ENCODE measurements at places on chromosomes 12 and 14.

DNA sequence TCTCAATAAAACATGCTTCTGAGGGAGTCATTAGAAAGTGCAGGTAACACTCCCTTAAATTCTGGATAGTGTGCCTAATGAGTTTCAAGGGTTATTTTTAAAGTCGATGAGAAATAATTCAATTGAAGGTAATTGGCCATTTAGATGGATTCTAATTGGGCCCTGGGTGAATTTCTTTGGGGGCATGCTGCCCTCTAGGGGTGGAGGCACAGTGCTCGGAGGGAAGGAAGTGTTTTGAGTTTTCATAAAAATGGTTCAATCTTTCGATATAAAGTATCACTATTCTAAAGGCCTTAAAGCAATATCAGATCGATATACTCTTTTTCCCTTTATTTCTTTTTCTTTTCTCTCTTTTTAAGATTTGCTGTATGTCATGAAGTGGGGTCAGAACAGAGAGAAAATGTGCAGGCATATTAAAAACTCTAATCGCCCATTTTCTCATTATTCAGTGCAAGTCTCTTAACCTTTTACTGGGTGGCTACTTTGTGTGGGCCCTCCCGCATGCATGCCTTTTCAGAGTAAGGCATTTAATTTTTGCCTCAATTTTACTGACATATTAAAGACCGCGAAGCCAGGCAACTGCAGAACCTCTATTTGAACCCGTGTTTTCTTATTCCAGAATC, 25.5 kb downstream of the NKX2-8 start:
- no peaks in the 10 kb centered on the region for H3K4me1 ChIP-seq
- no peak overlapping the region for H3K27ac ChIP-seq
- peaks cover 7% of the 10 kb centered on the region for H3K27me3 ChIP-seq
- no peak overlapping the region for H3K4me3 ChIP-seq
- DNase-seq = no peak

GRCh38 chr12:39071611-39072010, 166.2 kb upstream of the CPNE8 start:
- H3K27me3 ChIP-seq = no peaks in the 10 kb centered on the region
- no peak overlapping the region for H3K4me3 ChIP-seq
- H3K36me3 ChIP-seq = no peaks in the 10 kb centered on the region
- H3K27ac ChIP-seq = no peak overlapping the region
- DNase-seq = no peak

DNA sequence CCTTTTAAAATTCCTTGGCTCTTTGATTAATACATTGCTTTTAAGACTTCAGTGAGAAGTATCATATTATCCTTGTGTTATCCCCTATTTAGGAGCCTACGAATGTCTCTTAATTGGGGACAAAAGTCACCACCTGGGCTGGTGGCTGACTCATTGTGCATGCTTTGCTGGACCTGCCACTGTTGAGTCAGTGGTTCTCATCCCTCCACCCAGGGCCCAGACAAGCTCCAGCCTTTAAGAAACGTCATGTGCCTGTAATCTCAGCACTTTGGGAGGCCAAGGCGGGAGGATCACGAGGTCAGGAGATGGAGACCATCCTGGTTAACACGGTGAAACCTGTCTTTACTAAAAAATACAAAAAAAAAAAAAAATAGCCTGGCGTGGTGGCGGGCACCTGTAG, 57.9 kb downstream of the OTX2 start:
- no peak overlapping the region for H3K27ac ChIP-seq
- H3K36me3 ChIP-seq = no peaks in the 10 kb centered on the region
- H3K27me3 ChIP-seq = no peaks in the 10 kb centered on the region
- no peaks in the 10 kb centered on the region for H3K4me1 ChIP-seq
- no peak for DNase-seq

DNA sequence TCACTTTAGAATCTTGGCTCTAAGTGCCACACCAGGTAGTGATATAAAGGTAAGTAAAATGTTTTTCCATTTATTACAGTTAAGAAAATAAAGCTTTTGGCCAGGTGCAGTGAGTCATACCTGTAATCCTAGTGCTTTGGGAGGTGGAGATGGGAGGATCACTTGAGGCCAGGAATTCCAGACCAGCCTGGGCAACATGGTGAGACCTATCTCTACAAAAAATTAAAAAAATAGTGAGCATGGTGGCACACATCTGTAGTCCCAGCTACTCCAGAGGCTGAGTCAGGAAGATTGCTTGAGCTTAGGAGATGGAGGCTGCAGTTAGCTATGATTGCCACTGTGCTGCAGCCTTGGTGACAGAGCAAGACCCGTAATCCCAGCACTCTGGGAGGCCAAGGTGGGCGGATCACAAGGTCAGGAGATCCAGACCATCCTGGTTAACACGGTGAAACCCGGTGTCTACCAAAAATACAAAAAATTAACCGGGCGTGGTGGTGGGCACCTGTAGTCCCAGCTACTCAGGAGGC, 5.0 kb downstream of the FANCM start:
- H3K4me3 ChIP-seq = no peak overlapping the region
- H3K27ac ChIP-seq = no peak overlapping the region
- H3K4me1 ChIP-seq = peaks cover 22% of the 10 kb centered on the region
- DNase-seq = no peak

DNA sequence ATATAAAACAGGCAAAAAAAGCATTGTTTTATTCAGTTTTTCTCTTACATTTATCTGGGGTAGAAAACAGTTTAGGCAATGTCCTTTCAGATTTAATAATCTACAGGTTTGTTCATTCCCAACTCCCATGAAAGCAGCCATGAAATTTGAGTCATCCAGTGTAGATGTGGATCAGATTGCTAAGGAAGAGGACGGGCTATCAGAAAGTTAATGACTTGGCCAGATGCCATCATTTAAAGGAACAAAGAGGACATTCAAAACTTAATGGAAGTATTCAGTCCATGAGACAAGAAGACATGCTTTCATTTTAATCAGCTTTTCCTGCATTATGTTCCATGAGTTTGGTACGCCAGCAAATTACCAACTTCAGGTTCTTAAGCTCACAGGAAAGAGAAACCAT, 31.1 kb upstream of the POC1B start:
- no peaks in the 10 kb centered on the region for H3K27me3 ChIP-seq
- DNase-seq = no peak
- H3K4me3 ChIP-seq = no peak overlapping the region
- H3K27ac ChIP-seq = no peak overlapping the region
- H3K36me3 ChIP-seq = no peaks in the 10 kb centered on the region

GRCh38 chr12:8996682-8997405, 7.5 kb downstream of the KLRG1 start:
- H3K27ac ChIP-seq = no peak overlapping the region
- no peak for DNase-seq
- no peak overlapping the region for H3K4me3 ChIP-seq

DNA sequence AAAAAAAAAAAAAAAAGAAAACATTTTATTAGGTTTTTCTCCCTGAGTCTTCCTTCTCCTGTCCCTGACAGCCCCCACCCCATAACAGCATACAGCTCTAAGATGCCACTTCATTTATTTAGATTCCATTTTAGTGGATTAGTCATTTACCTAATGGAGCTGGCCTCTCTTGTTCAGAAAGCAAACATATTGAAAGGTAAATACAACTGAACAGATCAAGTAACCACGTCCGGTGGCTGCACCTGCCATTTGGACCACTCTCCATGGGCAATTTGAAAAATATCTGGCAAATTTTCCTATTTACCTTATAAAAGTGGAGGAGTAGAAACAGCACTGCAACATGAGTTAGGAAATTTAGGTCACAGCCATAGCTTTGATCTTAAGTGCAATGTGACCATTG, 254.6 kb downstream of the C12orf42 start:
- no peaks in the 10 kb centered on the region for H3K36me3 ChIP-seq
- no peak overlapping the region for H3K4me3 ChIP-seq
- no peaks in the 10 kb centered on the region for H3K4me1 ChIP-seq
- no peak for DNase-seq

GRCh38 chr14:23439107-23439835, 3.8 kb upstream of the MYH7 start:
- H3K36me3 ChIP-seq = no peaks in the 10 kb centered on the region
- no peak overlapping the region for H3K4me3 ChIP-seq
- H3K27me3 ChIP-seq = no peaks in the 10 kb centered on the region
- H3K4me1 ChIP-seq = no peaks in the 10 kb centered on the region
- DNase-seq = peak; percentile 52
- H3K27ac ChIP-seq = no peak overlapping the region

DNA sequence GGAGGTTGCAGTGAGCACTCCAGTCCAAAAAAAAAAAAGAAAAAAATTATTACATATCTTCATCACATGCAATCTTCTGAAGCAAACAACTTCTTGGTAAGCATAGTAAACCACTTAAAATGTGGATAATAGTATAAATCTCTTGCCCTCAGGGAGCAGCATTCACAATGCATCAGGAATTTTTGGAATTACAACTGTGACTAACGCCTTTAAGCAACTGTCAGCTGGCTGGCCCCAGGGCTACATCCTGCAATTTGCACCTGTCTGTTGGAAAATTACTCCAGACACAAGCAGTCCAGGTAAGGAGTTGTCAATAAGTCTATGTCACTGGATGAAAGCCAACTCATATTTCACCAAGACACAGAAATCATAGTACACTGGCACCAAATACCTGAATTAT, 5.5 kb upstream of the SLC7A7 start:
- DNase-seq = no peak
- peaks cover 14% of the 10 kb centered on the region for H3K4me1 ChIP-seq
- no peak overlapping the region for H3K27ac ChIP-seq
- no peaks in the 10 kb centered on the region for H3K27me3 ChIP-seq

- H3K4me3 ChIP-seq = no peak overlapping the region
- no peaks in the 10 kb centered on the region for H3K27me3 ChIP-seq
- H3K27ac ChIP-seq = no peak overlapping the region
- peaks cover 9% of the 10 kb centered on the region for H3K4me1 ChIP-seq
- no peak for DNase-seq
Observed at GRCh38 chr12:44881197-44881596, 5.1 kb upstream of the NELL2 start.

DNA sequence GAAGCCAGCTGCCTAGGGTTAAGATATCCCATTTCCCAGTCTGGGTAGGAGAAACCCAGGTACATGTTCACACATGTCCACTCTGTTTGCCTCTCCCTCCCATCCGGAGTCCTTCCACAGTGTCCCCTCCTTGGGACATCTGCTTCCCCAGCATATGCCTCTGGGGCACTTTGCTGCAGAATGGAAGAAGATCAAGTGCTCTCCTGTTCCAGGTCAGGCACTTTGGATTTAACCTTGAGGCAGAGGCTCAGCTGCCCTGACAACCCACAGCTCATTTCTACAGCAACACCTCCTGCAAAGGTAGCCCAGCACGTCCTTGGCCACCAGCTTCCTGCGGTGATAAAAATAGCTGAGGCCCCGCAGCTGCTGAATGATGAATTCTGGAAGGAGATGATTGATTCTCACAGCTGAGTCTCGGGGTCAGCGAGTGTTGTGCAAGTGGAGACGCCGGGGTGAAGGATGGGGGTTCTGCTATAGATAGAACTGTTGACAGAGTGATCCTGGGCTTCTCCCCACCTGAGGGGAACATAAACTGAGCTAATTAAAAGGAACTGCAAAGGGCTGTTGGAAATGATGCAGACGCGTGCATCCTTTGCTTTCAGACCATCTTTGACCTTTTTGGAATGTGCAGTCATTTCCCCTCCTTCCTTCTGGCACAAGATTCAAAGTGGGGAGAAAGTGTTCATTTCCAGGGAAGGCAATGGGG, 145.0 kb downstream of the SLC38A6 start:
- H3K36me3 ChIP-seq = no peaks in the 10 kb centered on the region
- no peak for DNase-seq
- no peak overlapping the region for H3K4me3 ChIP-seq
- H3K4me1 ChIP-seq = no peaks in the 10 kb centered on the region
- H3K27ac ChIP-seq = no peak overlapping the region

GRCh38 chr12:106519607-106520021, 63.2 kb upstream of the RFX4 start:
- H3K27ac ChIP-seq = no peak overlapping the region
- no peaks in the 10 kb centered on the region for H3K36me3 ChIP-seq
- DNase-seq = no peak
- no peak overlapping the region for H3K4me3 ChIP-seq
- no peaks in the 10 kb centered on the region for H3K27me3 ChIP-seq
- no peaks in the 10 kb centered on the region for H3K4me1 ChIP-seq

DNA sequence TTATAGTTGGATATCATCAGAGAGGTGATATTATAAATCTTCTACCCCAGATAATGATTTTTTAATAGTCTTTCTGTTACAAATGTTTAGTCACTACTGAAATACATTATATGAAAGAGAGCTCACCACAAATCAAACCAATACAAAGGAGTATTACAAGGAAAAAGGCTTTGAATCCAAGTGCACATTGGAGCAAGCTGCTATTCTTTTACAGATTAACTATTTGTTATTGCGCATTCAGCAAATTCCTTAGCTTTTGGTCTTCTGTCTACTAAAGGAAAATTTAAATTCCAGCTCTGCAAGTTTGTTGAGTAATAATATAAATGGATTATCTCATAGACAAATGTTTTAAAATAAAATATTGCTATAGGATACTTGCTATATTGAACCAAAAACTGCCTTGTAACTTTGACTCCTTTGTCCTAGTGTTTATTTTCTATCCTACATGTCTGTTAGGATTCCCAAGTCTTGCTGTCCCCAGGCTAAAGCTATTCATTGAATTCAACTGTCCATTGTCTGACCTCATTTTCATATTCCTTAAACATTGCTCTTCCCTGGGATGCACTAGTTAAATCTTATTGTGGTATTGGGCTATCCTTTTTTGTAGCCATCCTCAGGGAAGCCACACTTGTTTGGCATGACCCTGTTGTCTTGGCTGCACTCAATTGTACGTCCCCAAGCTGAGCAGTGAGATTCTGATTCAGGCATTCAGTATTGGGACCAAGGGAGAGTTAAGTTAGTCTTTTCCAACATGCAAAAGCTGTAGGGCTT, 41.5 kb downstream of the PDE3A start:
- H3K36me3 ChIP-seq = no peaks in the 10 kb centered on the region
- H3K4me1 ChIP-seq = no peaks in the 10 kb centered on the region
- H3K27ac ChIP-seq = no peak overlapping the region
- no peak overlapping the region for H3K4me3 ChIP-seq
- H3K27me3 ChIP-seq = no peaks in the 10 kb centered on the region
- no peak for DNase-seq

GRCh38 chr14:70000601-70001000, 121.4 kb downstream of the SMOC1 start:
- H3K4me1 ChIP-seq = no peaks in the 10 kb centered on the region
- H3K27ac ChIP-seq = no peak overlapping the region
- no peaks in the 10 kb centered on the region for H3K27me3 ChIP-seq
- H3K4me3 ChIP-seq = no peak overlapping the region
- H3K36me3 ChIP-seq = no peaks in the 10 kb centered on the region
- no peak for DNase-seq

DNA sequence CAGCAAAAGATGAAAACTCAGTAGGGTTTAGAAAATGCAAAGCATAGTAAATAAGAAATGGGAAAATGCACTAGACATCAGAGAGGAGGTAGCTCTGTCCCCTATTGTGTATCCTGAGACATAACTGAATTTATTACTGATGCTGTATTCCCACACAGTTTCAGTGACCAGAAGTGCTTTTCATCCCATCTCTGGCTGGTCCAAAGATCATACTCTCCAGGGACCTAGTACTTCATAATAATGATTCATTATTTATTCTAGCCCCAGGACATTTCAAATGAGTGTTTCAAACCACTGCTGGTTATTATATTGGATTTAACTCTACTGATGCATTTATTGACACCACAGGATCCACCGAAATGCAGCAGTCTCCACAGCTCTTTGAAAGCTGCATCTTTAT, 163.3 kb downstream of the PAWR start:
- no peaks in the 10 kb centered on the region for H3K4me1 ChIP-seq
- no peak overlapping the region for H3K4me3 ChIP-seq
- no peak for DNase-seq
- H3K27me3 ChIP-seq = no peaks in the 10 kb centered on the region
- no peak overlapping the region for H3K27ac ChIP-seq
- no peaks in the 10 kb centered on the region for H3K36me3 ChIP-seq

GRCh38 chr12:100141998-100142850, 450 bp downstream of the BLTP3B start:
- no peaks in the 10 kb centered on the region for H3K36me3 ChIP-seq
- no peak for DNase-seq
- peak overlapping the region; percentile 96 for H3K4me3 ChIP-seq
- H3K27me3 ChIP-seq = no peaks in the 10 kb centered on the region
